Motor neuron (in vitro differentiated cells): ENCODE measurements at places on chromosomes 5 and 9. TPM values are rescaled to one million over a fixed set of nuclear protein-coding genes. Genes with fewer than 3 reads are reported as not detected.
A peak's percentile ranks its signal among the peaks of the same experiment; 100 is the strongest.

- ATAC-seq = no peak
Measured at GRCh38 chr5:128472036-128472435, 66.0 kb downstream of the FBN2 start.

GRCh38 chr5:112210430-112211005 lies 208.6 kb downstream of the EPB41L4A start:
- peak; percentile 57 for ATAC-seq

EPB41L4B gene
- total RNA-seq = 1.8 TPM in 2 replicates

- peak; percentile 60 for ATAC-seq
Measured at GRCh38 chr5:52077941-52078815, 694.9 kb downstream of the ISL1 start.

DRD1 gene
- total RNA-seq = 2.2 and 2.6 TPM in 2 replicates

NIPAL4 gene
- 0.16 and 0.31 TPM in 2 replicates for total RNA-seq

HRH2 gene
- 6.2 and 7.2 TPM in 2 replicates for total RNA-seq

SPDL1 gene
- 40.8 and 41.6 TPM in 2 replicates for total RNA-seq

EDIL3 gene
- 45.0 and 45.8 TPM in 2 replicates for total RNA-seq

DNA sequence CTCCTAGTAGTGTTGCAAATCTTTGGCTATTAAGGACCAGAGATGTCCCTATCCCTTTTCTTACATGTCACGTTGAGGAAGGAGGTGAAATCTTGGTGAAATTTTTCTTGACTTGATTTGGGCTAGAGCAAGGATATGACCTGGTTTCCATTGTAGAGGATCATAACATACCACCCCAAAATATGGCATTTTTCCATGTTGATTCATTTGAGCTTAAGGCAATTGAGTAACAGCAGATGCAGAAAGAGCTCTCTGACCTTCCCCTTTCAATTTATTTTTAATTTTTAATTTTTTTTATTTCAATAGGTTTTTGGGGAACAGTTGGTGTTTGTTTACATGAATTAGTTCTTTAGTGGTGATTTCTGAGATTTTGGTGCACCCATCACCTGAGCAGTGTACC lies 61.2 kb upstream of the MAP1B start:
- ATAC-seq = no peak

PCDHA9 gene
- total RNA-seq = 6.2 and 11.0 TPM in 2 replicates

DNA sequence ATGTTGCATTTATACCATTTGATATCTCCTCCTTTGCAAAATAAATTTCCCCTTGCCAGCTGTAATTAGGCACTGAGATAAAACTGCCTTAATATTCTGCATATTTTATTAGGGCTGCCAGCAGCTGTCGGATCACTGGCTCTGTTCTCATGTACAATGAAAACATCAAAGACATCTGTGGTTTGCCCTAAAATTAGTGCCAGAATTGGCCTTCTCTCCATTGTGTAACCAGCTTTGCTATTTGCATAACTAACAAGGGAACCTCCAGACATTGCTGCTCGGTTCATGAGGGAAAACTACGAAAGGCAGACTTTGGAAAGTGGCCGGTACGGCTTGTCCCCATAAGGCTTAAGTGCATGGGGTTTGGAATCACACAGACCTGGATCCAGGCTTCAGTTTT lies 45.5 kb upstream of the KIF2A start:
- no peak for ATAC-seq

DNA sequence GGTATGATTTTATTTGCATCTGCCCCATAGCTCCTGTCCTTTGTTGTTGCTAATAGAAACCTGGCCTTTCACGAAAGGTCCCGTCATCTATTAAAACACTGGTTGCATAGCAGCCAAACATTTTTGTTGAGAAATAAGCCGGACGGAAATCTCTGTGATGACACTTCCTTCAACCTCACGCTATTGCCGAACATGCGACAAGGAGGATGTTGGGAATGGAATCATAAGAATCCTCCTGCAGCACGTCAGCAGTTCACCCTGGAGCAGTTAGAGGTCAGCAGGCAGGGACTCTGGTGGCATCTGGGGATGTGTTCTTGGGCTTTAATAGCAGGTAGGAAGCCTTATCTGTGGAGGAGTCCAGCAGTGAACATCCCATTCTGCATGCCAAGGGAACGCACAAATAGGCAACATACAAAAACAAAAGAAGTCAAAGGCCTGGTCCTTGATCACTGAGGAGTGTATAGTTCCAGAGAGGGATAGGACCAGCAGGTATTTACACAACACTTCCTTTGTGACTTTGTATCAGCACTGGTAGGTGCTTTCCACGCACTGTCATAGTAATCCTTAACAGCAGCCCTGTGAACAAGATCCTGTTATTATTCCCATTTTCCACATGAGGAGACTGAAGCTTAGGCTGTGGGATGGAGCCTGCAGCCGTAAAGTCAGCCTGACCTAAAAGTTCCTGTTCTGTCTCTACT lies 33.4 kb downstream of the ARHGAP26 start:
- no peak for ATAC-seq

RIC1 gene
- 32.7 and 36.9 TPM in 2 replicates for total RNA-seq

DNA sequence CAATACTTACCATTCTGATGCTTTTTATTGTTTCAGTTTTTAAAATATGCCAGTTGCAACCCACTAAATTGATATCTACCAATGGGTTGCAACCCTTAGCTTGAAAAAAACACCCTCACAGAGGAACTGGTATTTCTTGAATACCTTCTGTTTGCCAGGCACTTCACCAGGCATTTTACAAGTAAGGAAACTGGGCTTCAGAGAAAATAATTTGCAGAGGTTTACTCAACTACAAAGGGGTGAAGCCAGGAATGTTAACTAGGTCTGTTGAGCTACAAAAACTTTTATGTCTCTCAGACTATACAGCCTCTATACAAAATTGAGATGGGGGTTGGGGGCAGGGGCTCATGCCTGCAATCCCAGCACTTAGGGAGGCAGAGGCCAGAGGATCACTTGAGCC lies 65.0 kb downstream of the STX17 start:
- ATAC-seq = no peak

GRCh38 chr5:62587737-62588136 lies 9.1 kb downstream of the LRRC70 start:
- no peak for ATAC-seq

GFM2 gene
- 33.5 and 35.3 TPM in 2 replicates for total RNA-seq

DNA sequence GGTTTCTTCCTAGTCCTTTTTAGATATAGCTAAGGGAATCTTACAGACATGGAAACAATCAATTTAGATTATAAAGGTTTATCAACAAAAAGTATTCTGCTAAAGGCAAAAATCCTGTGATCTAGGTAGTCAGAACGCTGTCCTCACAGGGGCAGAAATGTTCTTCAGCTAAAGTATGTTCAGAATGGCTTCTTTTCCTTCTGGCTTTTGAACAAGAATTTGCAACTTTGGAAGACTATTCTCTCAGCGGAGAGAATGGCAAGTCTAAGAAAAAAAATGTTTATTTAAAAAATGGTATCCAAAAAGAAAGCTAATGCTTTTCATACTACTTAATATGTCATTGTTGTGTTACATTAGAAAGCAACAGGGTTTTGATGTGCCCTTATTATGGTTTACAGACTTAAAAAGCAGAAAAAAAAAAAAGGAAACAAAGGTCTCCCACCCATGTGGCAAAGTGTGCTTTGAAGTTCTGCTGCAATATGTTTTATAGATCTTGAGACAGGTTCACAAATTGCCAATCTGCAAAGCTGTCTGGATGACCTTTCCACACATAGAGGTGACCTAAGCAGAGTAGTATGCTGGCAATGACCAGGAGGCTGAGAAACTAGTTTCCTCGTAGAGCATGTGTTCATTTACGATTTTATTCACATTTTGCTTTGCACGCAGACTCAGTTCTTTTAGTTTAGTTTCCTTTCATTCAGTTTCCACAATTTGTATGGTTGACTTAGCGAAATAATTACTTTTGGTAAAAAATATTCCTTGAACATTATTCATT lies 45.1 kb upstream of the PJA2 start:
- no peak for ATAC-seq

GRCh38 chr5:143701493-143701892 lies 110.5 kb upstream of the HMHB1 start:
- no peak for ATAC-seq

DNA sequence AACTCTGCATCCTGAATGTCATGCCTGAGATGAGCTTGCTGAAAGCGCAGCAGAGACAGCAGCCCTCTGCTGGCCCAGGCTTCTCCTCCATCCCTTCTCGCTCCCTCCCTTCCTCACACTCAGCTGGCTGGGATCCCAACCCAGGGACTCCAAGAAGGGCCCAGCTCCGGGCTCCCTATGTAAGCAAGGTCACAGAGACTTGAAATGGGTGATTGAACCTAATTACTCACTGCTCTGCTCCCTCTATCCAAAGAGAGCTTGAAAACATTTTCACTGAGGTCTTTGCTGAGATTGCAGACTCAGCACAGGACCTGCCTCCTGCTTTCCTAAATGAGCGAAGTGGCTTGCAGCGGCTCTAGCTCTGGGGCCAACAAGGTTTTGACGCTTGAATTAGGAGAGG lies 42.8 kb downstream of the RAPGEF1 start:
- peak; percentile 79 for ATAC-seq
